Mucosa of gallbladder (tissue), 1 donor: ENCODE measurements at places on chromosomes 5 and 9. TPM values are rescaled to one million over a fixed set of nuclear protein-coding genes. Genes with fewer than 3 reads are reported as not detected.

Gene CCDC192
- total RNA-seq = not detected

DNA sequence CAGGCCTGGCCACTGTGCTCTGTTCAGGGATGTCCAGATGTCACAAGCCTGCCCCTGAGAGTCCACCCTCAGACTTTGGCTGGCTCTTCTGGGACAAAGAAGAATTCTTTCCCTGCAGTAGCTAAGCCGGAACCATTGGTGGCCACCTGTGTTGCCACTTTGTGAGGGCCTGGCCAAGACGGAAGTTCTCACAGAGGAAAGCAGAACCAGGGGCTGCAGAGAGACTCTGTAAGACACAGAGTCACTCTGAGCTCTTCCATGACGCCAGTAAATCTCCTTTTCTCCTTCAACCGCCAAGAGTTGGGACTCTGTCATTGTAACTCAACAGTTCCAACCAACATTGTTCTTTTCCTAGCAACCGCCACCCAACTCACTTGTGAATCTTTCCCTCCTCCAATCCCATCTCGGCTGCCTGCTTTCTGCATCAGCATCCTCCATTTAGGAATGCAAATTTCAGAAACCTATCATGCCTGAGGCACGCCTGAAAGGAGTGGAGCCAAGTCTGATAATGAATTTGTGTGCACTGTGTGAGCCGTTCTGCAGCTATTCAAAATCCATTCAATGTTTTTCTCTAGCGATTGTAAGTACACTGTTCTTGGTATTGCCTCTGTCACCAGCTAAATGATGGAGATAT is 37.8 kb upstream of the ATP6V1G1 start:
- DNase-seq = no peak

DNA sequence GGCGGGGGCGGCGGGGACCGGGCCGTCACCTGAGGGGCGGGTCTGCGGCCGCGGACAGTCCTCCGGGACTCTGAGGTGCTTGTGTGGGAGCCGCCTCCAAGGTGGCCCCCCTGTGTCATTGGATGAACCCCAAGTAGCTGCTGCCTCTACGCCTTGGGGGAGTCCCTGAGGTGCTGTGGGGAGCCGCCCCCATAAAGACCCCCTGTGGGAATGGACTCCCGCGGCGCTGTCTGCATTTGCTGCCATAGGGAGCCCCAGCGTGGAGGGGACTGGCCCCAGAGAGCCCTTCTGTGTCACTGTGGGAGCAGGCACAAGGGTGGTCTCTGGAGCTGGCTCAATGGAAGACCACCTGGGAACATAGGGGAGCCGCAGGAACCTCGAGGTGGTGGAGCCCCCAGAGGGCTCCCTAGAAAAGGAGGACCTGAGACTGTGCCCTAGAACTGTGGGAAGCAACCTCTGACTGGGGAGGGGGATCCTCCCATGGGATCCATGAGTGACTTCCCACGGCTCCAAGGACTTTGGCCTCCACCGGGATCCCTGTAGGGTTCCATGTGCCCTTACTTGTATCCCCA is 412 bp downstream of the PHF24 start:
- no peak for DNase-seq

DNA sequence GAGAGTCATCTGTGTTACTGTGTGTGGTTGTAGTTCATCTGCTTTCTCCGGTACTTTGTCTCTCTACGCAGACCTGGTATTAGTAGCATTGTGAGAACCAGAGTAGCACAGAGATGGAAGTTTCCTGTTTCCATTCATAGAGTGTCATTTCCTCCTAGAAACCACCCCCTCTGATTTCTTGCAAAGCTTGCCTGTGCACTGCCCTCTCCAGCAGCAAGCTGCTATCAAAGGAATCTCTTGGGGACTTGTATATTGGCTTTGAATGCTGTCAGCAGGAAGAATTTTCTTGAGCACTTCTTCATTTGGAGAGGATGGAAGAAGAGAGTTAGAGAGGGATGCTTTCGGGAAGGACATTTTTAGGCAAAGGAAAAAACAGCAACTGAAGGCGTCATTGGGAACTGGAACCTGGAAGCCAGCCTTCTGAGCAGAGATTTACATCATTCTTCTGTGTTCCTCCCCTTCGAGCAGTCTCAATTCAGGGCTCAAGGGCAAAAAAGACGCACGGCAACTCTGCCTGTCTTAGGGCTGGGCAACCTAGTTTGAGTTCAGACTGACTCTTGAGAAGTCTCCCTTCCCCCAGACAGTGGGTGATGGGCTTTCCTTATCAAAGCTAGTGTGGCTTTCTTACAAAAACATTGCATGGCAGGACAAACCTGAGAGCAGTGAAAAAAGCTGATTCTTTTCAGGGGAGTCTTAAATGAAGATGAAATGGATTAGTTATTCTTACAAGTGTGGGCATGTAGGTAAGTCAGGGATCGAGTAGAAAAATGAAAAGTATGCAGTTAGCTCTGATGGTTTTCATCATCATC is 226.3 kb downstream of the AOPEP start:
- no peak for DNase-seq

Gene AGXT2
- 6.6 TPM for total RNA-seq

DNA sequence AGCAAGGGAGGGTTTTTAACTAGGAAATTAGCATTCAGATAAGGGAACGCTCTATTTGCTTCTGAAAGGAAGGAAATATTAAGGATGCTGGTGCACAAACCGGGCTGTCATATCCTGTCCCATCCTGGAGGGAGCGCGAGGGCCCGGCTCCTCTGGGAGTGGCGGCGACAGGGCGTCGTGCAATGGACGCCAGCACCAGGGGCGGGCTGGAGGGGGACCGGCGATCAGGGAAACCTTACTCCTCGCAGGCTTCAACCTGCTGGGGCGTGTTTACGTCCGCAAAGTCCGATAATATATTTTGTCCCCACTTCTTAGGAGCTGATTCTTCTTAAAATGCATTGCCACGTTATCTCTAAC is 197.1 kb upstream of the TBCA start:
- no peak for DNase-seq

Gene SPINK4
- total RNA-seq = 2.5 TPM

- no peak for DNase-seq
Observed at GRCh38 chr9:131530546-131530919, 530 bp downstream of the UCK1 start.

GRCh38 chr5:153402550-153402949 is 87.9 kb upstream of the GRIA1 start:
- no peak for DNase-seq

DNA sequence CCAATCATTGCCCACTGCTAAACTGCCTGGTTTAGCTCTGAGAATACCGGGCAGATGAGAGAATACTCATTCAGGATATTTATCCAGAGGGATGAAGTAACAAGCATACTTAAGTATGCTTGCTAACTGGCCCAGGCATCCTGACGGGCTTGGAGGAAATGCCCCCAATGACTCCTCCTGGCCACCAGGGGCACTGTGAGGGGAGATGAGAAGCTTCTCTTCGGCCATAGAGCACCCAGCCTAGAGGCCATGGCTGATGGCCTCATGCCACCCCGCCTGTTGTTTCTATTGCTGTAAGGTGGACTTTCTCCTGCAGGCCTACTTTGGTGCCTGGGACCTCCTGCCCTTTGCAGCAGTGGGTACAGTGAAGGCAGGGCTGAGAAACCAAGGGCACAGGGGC is 134.5 kb upstream of the FSTL4 start:
- DNase-seq = no peak

Gene PCDHGA1
- 0.72 TPM for total RNA-seq

DNA sequence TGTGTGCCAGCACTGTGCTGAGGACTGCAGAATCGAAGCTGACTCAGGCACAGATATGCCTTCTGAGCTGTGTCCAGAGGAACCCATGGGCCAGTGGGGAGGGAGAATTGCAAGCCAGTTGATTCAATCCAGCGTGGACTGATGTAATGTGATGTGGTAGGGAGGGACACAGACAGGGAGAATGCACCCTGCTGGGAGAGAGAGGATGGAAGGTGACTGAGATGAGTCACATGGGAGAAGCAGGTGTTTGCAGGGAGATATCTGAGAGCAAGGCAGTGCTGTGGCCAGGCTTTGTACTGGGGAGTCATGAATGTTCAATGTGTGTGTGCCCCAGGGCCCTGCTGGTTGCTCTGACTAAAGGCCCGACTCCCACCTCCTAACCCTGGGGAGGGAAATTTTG is 75.7 kb downstream of the IRX1 start:
- no peak for DNase-seq

DNA sequence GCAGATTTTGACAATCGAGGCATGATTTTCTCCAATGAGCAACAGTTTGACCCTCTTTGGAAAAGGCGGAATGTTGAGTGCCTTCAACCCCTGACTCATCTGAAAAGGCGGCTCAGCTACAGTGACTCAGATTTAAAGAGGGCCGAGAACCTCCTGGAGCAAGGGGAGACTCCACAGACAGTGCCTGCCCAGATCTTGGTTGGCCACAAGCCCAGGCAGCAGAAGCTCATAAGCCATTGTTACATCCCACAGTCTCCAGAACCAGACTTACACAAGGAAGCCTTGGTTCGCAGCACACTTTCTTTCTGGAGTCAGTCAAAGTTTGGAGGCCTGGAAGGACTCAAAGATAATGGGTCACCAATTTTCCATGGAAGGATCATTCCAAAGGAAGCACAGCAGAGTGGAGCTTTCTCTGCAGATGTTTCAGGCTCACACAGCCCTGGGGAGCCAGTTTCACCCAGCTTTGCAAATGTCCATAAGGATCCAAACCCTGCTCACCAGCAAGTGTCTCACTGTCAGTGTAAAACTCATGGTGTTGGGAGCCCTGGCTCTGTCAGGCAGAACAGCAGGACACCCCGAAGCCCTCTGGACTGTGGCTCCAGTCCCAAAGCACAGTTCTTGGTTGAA is 13.6 kb downstream of the PTPDC1 start:
- no peak for DNase-seq

- DNase-seq = no peak
Observed at GRCh38 chr9:76902395-76902794, 3.5 kb downstream of the PRUNE2 start.

DNA sequence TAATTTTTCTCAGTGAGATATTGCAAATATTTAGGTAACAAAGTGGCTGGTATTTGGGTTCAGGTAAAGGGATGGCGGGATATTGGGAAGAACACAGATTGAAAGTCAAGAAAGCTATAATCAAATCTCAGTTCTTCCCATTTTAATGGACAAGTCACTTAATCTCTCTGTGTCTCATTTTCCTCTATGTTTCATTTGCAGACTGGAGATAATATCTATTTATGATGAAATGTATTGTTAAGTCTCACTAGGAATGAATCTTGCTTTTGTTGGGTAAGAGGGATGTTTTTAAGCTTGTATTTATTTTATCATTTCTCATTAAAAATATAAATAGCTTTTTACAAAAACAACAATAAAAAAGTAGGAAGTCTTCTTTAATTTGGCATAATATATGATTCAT is 175.4 kb downstream of the ISL1 start:
- DNase-seq = no peak

Gene GALNT12
- total RNA-seq = 28.6 TPM

DNA sequence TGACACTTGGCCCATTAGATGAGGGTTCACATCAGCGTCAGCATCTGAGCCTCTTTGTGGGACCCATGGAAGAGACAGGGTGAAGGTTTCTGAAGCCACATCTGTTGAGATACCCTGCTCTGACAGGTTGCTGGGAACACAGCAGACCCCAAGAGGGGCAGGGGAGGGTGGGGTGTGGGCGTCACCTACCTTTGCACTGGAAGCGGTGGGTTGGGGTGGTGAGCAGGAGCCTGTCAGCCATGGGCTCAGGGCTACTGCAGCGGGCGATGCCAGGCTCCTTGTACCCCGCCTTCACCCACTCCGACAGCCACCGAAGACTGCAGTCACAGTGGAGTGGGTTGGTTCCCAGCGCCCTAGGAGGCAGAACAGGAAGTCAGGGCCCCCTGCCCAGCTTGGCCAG is 131.5 kb upstream of the PANK3 start:
- DNase-seq = no peak

DNA sequence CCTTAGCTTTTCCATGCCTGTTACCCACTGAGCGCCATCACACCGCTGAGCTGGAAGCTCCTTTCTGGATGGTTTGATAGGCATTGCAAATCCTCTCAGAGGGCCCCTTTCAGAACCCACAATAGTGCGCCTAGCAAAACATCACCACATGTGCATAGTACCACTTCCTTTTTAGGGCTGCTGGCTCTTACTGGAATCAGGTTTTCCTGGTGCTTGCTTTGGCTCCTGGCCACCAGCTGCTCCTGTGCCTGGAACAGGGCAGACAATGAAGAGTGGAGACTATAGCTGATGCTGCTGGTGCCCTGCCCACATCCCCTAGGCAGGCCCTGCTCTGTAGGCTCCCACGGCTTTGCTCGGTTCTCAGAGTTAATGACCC is 163.6 kb upstream of the SEMA6A start:
- DNase-seq = no peak

- no peak for DNase-seq
Observed at GRCh38 chr9:104936291-104936690, 8.3 kb upstream of the ABCA1 start.

DNA sequence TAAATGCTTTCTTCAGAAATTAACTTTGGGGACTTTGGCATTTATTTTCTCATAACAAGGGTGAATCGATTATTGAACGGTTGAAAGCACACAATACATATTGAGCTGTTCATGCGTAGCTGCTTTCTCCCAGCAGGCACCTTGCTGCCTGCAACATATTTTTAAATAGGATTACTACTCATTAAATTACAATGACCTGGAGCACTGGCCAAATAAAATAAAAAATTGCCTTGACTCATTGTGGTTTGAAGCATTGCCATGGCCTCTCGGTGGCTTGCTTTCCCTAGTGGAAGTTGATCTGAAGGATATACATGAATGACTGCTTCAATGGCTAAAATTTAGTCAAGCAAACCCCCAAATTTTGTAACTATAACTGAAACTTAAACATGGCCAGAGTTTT is 181.6 kb upstream of the NUDT12 start:
- no peak for DNase-seq

DNA sequence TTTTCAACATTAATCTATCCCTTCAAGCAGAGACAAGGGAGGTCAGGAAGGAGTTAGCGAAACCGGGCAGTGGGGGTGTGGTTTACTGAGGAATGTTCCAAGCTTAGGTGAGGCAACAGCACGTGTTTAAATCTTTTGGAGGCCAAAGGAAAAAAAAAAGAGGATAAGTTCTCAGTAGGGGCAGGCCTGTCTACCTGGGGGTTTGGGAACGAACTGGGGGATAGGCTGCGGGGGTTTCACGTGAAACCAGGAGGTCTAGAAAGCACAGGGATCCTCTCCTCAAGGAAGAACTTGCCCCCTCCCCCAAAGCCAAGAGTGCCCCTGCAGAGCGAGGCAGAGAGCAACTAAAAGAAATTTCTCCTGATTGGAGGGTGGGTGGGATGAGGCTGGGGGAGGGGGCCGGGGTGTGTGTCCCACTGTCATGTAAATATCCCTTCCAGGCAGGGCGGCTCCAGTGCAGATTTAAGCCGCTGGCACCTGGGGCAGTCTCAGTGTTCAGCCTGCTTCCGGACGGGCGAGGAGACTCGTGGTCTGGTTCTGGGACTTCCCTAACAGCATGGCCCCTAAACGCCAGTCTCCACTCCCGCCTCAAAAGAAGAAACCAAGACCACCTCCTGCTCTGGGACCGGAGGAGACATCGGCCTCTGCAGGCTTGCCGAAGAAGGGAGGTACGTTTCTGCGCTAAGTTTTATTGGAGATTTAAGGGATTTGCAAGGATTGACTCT is 5.5 kb upstream of the SET start:
- DNase-seq = peak; percentile 66
